ENCODE measurements at places on chromosomes 3 and 15.

DNA sequence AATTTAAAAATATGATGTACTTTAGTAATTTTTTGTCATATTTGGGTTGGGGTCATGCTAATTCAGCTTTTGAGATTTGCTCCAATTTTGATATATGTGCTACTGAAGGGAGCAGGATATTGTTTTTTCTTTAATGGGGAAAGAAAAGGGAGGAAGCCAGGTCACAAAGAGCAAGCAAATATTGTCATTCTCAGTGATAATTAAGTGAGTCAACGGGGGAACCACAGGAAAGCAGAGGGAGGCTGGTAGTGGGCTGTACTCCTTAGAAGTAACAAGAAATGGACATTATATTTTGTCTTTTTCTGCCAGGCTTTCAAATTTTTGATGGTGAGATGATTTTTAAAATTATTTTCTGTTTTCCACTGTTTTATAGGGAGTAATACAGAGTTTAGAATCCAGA lies 45.6 kb upstream of the NMD3 start:
- no peak for DNase-seq

DNA sequence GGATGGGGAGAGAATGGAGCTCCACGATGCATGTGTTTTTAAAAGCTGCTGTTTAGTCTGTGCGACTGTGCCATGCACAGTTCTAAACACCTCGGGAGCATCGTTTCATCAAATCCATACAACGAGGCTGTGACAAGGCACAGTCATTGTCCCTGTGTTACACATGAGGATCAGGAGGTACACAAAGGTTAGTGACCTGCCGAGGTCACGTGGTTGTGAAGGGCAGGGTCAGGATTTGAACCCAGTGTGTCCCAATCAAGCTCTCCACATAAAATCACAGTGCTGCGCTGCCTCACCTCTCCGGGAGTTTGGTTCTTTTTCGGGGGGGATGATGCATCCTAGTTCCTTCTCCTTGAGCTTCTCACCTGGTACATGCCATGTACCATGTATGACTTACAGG lies 18.7 kb upstream of the KIF23 start:
- no peak for DNase-seq

DNA sequence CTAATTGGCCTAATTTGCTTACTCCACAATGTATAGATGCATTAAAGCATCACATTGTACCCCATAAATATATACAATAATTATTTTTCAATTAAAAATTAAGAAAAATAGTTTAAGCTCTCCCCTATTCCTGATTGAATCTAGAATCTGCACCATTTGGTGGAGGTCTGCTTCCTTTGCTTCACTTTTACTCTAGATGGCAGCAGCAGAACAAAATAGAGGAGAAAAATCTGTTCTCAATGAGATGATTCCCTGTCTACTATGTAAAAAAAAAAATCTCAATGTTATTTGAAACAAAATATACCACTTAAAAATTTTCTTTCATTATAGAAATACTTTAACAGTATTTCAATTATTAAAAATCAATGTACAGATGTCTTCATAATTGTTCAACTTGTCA lies 109.6 kb upstream of the FXR1 start:
- DNase-seq = no peak

DNA sequence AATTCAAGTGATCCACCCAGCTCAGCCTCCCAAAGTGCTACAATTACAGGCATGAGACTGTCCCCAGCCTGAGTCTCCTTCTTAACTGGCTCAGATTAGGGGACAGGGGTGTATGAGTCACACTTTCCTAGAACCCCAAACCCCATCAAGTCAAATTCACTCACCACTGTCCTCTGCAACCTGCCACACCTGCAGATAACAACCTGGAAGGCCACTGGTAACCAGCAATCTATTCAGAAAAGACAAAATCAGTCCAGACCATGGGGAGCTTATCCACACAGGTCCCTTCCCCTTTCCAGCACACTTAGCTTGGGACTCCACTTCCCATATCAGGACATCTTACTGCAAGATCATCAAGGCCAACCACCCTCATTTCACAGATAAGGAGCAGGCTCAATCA lies 6.4 kb downstream of the WDR73 start:
- DNase-seq = no peak

GRCh38 chr3:163935411-163935810 lies 1142.9 kb downstream of the SI start:
- DNase-seq = no peak

GRCh38 chr15:56871867-56872266 lies 46.6 kb upstream of the TCF12 start:
- DNase-seq = no peak

DNA sequence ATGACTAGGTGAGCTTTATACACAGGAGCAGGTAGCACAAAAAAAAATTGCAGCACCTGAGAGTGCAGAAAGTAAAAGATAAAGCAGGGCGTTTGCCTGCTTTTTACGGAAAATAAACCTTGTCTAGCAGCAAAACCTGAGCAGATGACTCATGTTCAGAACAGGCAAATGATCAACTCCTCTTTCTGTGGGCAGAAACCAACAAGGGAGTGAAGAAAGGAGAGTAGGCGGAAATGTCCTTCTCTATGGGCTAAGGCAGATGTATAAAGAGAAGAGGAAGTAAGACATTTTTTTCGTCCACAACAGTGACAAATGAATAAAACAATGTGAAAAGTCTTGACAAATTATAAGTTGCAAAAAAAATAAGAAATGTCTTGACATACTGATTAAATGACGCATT lies 24.5 kb upstream of the GMNC start:
- no peak for DNase-seq

GRCh38 chr3:9793161-9793781 lies 389 bp downstream of the ARPC4 start:
- DNase-seq = no peak

DNA sequence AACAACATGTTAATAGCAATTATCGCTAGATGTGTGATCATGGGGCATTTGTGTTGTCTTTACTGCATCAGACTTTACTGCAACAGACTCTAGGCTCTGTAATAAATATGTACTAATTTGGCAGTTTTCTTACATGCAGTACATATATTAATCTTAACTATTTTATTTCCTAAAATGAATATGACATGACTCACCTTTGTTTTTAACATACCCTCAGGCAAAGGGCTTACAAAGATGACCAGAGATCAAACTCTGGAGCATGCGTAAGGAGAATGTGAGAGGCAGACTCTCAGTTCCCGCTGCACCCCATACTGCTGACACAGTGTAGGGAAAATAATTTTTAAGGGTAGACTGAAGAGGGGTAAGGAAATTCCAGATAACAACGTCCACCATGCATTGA lies 7.2 kb upstream of the FAM174B start:
- DNase-seq = no peak

DNA sequence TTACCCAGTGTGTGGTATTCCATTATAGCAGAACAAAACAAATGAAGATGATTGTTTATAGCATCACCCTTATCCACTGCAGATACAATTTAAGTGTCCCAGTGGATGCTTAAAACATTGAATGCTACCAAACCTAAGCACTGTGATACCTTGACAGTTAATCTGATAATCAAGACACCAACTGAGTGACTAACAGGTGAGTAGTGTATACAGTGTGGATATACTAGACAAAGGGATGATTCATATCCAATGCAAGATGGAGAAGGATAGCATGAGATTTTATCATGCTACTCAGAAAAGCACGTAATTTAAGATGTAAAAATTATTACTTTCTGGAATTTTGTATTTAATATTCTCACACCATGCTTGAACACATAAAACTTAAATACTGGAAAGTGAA lies 1449.0 kb downstream of the OTOL1 start:
- DNase-seq = no peak

GRCh38 chr15:43489191-43489590 lies 3.8 kb downstream of the TP53BP1 start:
- DNase-seq = no peak

DNA sequence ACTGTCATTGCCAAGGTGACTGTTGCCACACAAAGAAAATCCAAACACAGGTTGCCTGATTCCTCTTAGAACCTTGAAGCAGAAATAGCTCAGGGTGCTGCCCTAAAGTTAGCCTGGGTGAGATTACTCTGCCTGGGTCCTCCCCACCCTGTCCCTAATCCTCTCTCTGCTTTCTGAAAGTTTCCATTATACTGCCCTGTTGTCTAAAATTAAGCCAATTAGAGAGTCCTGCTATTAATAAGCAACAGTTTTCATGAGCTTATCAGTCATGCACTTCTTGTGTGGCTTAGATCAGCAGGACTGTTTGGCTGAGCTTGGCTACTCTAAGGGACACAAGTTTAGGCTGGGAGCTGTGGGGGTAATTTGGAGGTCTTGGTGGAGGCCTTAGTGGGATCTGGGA lies 334.7 kb upstream of the LRRFIP2 start:
- DNase-seq = no peak

- no peak for DNase-seq
Observed at GRCh38 chr15:52361494-52361893, 65.9 kb upstream of the MYO5C start.

- no peak for DNase-seq
Observed at GRCh38 chr15:38017721-38018120, 83.3 kb downstream of the TMCO5A start.

DNA sequence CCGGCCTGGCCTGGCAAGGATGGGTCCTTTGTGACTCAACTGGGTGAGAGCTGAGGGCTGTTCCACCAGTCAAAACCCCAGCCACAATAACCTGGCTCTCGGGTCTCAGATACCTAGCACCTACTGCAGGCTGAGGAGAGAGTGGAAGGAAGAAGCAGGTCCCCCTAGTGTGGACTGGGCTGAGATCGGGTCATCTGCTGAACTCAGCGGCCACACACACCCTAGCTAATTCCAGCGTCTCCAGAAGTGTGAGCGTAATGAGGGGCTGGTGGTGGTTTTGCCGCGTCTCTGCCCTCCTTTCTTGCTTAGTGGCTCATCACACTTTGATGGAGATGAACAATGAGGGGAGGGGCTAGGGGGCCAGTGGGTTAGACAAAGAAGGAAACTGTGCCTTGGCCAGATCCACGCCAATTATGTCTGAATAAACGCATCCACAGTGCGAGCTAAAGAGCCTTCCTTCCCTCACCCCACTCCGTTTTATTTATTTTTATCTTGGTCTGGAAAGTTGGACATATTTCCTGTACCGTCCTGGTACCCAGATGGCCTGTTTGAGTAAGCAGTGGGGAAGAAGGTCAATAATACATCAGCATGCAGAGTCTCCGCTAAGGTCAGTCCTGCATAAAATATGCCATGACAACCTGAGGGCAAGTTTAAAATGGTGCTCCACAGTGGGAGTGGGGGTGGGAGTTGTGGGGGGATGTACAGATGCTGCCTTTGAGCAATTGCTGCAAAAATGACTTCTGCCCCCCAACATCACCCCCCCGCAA lies 370.0 kb downstream of the WDR72 start:
- no peak for DNase-seq

DNA sequence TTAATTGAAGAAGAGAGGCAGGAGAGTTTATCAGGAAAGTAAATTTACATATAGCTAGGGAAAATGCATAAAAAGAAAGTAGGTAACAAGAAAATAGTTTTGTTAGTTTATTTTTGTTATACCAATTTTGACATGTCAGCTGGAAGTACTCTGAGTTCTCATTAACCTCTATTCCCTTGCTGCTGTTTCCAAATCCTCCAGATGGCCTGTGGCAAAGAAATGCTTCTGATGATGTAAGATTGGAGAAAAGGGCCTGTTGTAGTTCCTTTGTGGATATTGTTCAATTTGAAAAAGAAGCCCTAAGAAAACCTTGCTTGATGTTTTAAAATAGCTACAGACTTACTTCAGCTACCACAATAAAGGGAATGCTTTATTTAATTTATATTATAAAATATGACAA lies 192.9 kb upstream of the SLITRK3 start:
- no peak for DNase-seq

- no peak for DNase-seq
Observed at GRCh38 chr3:43217633-43218032, 68.7 kb upstream of the SNRK start.

- no peak for DNase-seq
Observed at GRCh38 chr3:125103406-125103805, 47.6 kb upstream of the HEG1 start.

Data from endodermal cell (in vitro differentiated cells).